ENCODE measurements at places on chromosomes 2 and 18.
A peak's percentile ranks its signal among the peaks of the same experiment; 100 is the strongest.

DNA sequence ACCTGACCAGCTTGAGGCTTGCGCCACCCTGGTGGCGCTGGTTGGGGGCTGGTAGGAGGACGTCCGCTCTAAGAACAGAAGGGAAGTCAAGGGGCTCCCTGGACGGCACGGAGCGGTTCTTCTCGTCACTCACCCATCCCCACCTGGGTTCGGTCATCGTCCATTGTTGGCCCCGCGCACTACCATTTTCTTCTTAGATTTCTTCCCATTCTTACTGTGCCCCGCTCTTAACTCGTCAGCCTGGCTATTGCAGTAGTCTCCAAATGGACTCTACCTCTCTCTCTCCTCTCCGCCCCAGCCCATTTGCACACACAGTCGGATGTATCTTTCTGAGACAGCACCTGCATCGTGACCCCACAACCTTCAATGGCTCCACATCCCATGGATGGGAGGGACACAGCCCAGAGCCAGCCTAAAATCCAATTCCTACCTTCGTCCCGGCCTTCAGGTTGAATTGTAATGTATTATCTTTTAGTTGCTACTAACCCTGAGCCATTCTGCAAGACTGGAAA lies 814 bp upstream of the RAB1A start:
- no peak for DNase-seq

GRCh38 chr2:108916796-108917421 lies 72.1 kb downstream of the EDAR start:
- DNase-seq, result no peak

DNA sequence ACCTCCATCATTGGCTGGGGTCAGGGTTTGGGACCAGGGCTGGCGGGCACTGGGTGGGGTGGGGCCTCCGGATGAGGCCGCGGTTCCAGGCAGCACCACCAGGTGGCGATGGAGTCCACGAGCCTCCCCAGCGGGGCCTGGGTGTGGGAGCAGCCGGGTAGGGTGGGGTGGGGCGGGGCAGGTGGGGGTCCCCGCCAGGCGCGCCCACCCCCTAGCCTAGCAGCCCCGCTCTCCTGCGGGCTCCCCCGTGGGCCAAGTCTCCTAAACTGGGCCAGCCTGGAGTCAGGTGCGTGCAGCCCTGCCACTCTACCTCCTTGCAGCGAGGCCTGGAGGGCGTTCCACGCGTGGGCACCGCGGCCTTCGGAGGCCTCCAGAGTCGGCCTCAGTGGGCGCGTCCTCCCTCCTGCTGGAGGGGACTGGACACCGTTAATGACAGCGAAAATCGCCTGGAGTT lies 187.5 kb downstream of the TWIST2 start:
- DNase-seq, result no peak

GRCh38 chr2:67309281-67309680 lies 87.9 kb upstream of the ETAA1 start:
- DNase-seq, result peak; percentile 12

DNA sequence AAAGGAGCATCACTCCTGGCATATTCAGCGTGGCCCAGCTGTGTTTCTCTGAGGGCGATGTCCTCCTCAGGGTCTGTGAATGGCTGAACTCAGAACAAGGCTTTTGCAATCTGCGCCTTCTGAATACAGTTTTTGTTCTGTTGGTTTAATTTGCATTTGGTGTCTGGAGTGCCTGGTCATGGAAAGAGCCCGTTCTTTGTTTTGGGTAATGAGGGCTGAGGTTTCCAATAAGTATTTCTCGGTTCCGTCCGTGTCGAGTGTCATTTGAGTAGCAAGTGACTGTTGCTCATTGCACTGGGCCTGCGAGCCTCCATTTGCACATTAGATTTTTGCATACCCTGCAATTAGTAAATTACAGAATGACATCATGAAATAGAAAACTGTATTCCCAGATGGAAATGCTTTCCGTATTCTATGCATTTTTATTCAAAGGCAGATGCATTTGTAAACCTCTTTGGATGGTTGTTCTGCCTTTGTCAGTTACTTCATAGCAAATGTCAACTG lies 57.3 kb downstream of the NEDD4L start:
- DNase-seq, result no peak

DNA sequence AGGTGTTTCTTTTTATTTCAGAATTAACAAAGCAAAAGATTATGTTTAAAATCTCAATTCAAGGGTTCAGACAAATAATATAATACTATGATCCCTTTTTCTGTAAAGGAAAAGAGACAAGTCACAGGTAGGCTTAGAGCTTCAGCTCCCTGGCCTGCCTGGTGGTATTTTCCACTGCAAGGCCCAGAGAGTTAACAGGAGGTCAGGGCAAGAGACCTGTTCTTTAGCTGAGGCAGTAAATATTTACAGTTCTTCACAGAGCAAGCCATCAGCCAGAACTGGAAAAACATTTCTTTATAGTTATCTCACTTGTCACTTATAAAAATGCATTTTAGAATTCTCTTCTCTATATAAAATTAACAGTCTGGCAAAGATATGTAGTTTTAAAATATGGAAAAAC lies 70.1 kb downstream of the EPG5 start:
- DNase-seq, result no peak

GRCh38 chr2:97067279-97068004 lies 27.2 kb downstream of the FAHD2B start:
- no peak for DNase-seq

GRCh38 chr2:237774811-237775553 lies 23.6 kb upstream of the RBM44 start:
- DNase-seq, result peak; percentile 43

GRCh38 chr2:74824679-74825078 lies 9.2 kb upstream of the HK2 start:
- no peak for DNase-seq

DNA sequence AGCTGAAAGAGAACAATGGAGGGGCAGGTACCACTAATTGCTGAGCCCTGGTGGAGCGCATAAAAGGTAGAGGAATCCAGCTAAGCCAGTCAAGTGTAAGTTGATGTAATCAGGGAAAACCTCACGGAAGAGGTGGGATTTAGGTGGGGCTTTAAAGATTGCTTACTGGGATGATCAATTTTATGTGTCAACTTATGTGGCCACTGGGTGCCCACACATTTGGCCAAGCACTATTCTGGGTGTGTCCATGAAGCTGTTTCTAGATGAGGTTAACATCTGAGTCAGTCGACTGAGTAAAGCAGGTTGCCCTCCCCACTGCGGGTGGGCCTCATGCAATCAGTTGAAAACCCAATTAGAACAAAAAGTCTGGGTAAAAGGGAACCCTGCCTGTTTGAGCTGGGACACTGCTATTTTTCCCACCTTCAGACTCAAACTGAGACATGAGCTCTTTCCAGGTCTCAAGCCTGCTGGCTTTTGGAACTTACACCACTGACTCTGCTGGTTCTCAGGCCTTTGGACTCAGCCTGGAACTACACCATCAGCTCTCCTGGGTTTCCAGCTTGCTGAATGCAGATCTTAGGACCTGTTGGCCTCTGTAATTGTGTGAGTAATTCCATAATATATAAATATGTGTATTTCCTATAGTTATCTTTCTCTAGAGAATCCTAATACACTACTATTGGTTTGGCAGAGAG lies 67.3 kb downstream of the MYO5B start:
- no peak for DNase-seq

DNA sequence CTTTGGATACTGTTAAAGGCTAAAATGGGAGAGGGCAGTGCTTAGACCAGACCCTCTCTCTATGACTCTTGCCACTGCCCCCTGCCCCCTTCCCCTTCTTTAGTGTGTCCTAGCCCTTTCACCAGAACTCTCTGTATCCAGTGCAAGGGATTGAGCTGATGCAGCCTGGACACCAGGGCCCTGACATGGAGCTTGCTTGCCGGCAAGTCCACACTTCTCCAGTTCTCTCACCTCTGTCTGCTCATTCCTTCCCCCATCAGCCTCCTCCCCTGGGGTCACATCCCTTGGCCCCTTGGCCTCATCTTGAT lies 1.5 kb upstream of the WNT6 start:
- no peak for DNase-seq

- DNase-seq, result no peak
Observed at GRCh38 chr18:22816266-22817176, 116.6 kb upstream of the RBBP8 start.

GRCh38 chr2:28470759-28471158 lies 25.1 kb upstream of the PLB1 start:
- DNase-seq, result no peak

GRCh38 chr2:56372071-56372656 lies 188.4 kb downstream of the CCDC85A start:
- DNase-seq, result no peak

GRCh38 chr2:40412456-40412855 lies 39.4 kb downstream of the SLC8A1 start:
- peak; percentile 55 for DNase-seq

DNA sequence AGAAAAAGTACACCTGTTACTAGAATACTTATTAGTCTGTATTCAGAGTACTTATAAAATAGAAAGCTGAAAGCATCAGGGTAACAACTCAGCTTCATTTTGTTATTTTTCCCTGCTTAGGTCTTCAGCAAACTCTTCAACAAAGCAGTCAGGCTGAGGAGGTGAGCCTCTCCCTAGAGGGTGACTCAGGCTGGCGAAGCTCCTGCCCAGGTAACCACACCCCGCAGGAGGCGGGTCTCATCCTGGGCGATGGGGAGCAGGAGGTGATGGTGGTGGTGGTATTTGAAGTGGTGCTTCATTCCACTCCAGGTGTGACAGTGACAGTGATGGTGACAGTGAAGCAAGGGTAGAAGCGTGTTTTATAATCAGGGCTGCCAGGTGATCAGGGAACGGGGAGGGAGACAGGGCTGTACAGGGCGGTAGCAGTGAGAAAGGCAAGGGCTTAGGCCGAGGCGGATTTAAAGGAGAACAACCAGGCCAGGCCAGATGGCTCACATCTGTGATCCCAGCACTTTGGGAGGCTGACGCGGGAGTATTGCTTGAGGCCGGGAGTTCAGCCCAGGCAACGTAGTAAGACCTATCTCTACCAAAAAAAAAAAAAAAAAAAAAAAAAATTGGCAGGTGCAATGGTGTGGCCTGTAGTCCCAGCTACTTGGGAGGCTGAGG lies 127.1 kb downstream of the SOCS6 start:
- no peak for DNase-seq

DNA sequence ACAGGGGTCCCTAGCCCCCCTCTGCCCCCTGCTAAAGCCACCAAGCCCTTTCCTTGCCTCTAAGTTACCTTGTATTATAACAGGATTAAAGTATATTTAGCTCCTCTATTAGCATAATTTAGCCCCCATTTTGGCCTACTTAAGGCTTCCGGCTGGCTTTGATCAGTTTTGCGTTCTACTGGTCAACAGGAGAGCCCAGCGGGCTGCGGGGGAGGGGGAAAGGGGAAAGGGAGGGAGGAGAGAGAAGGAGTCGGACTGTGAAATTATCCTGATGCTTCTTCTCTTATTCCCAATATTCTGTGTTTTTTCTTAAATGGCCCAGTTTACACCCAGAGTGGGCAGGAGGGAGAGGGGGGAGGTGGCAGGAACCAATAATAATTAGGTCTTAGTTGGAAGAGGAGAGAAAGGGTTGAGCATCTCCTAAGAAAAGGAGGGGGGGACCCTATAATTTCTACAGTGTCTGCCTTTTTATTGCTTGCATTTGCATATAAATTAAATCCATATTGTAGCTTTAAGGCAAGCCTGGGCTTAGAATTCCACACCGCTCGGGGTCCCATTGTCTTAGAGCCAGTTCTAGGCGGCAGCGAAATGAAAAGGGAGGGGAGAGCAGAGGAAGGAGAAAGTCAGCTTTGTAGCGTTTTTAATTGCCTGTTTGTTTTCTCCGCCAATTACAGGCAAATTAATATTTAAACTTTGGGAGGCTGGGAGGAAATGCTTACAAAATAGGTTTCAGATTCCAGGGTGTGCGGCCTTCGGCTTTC lies 39.6 kb downstream of the EN1 start:
- no peak for DNase-seq

GRCh38 chr18:48884771-48885170 lies 66.0 kb downstream of the SMAD7 start:
- no peak for DNase-seq

DNA sequence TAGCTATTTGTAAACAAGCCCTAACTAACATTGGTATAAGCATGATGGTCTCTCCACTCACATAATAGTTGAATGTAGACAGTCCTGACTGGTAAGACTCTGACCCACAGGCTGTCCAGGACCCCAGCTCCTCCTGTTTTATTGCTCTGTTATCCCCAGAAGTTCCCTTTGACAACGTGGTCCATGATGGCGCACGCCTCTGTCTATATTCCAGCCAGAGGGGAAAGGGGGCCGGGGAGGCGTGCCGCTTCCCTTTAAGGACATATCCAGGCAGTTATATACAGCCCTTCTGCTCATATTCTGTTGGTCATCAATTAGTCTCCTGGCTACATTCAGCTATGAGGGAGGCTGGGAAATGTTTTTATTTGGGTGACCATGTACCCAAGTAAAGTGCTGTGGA lies 6.7 kb downstream of the DYSF start:
- DNase-seq, result no peak

- no peak for DNase-seq
Observed at GRCh38 chr18:33914399-33914798, 310.3 kb downstream of the NOL4 start.

DNA sequence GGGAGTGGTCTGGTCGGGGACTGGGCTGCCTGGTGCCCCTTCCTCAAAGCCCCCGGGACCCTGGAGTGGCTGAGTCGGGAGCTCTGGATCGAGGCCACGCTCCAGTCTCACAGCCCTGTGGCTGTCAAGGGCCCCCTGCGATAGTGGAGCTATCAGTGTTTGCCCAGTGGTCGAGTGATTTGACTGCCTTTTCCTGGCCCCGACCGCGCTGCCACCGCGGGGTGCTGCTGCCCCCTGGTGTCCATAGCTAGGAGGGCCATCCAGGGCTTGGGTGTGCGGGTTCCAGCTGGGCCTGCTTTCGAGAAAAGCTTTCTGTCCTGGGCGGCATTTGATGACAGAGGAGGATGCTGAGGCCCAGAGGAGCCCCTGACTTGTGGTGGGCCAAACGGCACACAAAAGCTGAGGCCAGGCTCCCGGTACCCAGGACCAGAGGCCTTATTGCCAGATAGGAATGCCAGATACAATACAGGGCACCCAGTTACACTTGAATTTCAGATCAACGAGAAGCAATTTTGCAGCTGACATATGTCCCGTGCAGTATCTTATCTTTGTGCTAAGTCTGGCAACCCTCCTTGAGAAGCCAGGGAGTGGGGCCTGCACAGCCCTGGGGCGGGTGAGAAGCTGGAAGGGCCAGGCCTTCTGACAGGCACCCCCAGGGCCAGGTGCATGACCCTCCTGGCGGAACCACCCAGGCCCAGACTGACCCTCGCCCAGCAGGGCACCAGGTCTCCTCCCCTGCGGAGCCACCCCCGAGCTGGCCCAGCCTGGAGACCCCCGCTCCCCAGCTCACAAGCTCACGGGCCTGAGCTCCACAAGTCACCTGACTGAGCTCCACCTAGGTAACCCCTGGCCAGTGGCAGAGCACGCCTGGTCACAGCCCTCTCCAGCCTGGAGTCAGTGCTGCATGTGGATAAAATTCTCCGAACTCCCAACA lies 13.0 kb downstream of the ODC1 start:
- peak; percentile 59 for DNase-seq

Measured in RCC 7860 (cell line).